ENCODE measurements at places on chromosomes 11 and 22.
A peak's percentile ranks its signal among the peaks of the same experiment; 100 is the strongest.

DNA sequence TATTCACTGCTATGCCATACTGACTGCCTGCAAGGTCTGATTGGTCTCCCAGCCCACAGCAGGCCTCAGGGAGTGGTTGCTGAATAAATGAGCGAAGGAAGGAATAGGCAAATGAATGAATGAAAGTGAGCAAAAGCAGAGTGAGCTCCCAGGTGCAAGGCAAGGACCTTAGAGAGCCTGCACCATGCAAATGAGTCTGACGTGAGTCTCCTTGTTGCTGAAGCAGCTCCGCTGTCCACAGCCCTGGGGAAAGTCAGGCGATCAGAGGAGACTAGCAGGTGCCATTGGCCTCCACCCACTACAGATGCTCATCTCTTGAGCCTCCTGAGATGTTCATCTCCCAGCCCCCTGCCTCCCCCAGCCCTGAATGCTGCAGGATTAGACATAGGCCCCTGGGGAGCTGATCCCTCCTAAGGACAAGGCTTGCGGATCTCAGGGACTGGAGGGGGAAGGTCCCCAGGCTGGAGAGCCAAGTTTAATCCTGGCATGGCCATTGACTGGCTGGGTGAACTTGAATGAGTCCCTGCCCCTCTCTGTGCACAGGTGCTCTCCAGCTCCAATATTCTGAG is 22.1 kb downstream of the GDPD5 start:
- DNase-seq, result no peak

DNA sequence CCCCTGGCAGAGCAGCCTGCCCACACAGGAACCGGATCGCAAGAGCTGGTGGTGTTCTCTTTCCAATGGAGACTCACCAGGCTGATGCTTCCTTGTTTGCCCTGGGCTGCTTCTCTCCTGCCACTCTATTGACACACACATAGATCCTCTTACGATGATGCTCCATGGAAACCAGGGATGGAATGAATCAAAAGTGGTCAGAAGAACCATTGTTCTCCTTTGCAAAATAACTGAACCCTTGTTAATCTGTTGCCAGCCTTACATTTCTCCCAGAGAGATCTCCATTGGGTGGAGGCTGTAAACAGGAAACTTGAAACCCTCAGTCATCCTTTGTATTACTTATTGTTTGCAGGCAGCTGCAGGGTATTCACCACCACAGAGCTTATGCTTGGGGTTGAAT is 24.6 kb upstream of the LDLRAD3 start:
- DNase-seq, result no peak

DNA sequence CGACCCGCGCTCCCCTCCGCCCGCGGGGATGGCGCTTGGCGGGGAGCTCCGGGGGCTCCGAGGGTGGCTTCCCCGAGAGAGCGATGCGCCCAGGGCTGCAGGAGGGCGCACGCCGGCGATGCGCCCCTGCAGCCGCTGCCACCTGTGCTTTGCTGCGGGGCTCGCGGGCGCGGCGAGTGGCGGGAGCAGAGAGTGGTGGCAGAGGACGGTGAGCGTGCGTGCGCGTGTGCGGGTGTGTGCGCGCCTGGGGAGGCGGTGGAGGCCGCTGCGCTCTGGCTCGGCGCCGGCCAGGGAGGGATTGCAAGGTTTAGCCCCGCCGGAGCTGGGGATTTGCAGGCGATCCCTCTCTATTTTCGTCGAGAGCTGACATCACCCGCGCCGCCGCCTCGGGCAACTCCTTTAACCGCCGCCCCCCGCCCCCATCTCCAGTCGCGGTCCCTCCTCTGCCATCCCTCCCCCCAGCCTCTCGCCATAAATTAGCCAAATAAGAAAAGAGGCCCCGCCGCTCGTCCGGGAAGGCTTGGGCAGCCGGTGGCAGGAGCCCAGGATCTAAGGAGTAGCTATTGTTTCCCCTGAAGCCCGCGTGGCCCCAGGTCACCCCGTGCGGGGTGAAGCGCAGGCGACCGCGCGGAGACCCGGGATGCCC is at the start of gene SLC1A2:
TSS of gene SLC1A2 (minus strand) at position 375 of the 646 bp plus-strand sequence. CDS start 592 bp downstream, outside the sequence.
- DNase-seq, result peak; percentile 60

DNA sequence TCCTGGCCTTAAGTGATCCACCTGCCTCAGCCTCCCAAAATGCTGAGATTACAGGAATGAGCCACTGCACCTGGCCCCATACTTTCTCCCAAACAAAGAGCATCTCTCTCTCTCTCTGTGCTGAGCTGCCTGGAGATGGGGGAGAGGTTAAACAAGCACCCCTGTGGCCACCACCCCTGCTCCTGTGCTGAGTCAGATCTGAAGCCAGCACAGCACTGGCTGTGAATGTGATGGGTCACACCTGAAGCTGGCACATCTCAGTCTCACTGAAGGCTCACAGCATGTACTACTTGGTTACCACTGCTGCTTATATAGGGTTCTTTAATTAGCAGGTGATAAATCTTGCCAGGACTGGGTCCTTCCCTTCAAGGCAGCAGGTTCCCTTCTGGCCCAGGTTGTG is 10.8 kb upstream of the WEE1 start:
- no peak for DNase-seq

DNA sequence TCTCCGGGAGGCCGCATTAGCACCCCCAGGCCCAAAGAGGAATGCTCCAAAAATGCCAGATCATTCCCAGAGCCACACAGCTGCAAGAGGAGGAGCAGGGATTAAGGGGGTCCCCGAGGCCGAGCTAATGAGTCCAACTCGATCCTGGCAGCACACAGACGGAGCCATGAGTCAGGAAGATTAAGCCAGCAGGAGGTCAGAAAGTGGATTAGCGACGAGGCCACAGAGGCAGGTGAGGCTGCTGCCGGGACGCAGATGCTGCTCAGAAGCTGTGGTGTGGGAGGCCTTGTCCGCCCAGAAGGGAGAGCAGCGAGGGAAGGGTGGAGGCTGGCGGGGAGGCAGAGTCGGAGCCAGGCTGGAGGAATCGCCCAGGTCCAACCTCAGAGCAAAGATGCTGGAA is 120.5 kb downstream of the SHANK2 start:
- DNase-seq, result no peak

DNA sequence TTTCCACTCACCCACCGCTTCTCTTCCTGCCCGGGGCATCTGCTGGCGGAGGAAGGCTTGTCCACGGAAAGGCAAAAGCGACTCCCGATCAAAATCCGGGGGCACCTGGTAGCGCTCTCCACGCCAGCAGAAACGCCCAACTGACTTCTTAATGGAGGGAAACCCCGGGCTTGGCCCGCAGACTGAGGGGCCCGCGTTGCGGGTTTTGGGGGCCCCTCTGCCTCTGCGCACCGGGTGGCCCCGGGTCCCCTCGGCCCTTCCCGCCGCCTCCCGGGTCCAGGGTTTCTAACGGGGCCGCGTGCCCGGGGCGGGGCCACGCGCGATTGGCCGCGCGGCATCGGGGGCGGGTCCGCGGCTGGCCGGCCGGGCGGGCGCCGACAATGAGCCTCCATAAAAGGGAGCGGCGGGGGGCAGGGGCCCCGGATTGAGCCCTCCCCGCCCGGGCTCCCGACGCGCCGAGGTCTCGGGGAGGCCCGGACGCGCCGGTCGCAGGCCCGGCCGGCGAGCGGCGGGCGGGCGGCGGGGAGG is at the start of gene SPINDOC:
TSS of gene SPINDOC (plus strand) at position 422 of the 528 bp plus-strand sequence. CDS start 231 bp downstream, outside the sequence.
- DNase-seq, result peak; percentile 80

- no peak for DNase-seq
Measured at GRCh38 chr11:16890442-16890841, 123.8 kb downstream of the PLEKHA7 start.

DNA sequence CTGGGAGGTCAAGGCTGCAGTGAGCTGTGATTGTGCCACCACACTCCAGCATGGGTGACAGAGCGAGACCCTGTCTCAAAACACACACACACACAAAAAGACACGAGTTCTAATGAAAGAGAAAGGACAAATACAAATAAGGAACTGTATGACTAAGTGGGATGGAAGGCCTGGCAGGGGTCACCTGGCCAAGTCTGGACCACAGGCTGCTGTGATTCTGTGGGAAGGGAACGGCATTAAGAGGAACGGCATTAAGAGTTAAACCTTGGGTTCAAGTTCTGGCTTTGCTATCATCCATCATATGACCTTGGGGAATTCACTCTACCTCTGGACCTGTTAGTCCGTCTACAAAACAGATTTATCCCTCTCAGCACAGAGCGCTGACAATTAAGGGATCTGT is 47.7 kb downstream of the LRFN4 start:
- DNase-seq, result no peak

DNA sequence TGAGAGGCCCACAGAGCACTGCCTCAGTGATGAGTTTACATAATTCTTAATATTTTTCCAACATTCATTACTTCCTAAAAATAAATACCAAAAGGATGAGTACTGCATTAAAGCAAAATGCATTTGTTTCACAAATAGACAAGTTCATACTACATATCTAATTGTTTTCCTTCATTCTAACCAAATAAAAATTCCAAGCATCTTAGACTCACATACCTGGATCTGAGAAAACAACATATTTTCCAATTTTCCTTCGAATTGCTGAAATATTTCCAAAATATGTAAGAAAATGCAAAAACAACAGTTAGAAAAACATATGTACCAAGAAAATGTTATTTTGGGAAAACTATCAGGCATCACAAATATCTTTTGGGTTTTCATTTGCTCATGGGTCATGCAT is 127.9 kb upstream of the CEP126 start:
- peak; percentile 5 for DNase-seq

DNA sequence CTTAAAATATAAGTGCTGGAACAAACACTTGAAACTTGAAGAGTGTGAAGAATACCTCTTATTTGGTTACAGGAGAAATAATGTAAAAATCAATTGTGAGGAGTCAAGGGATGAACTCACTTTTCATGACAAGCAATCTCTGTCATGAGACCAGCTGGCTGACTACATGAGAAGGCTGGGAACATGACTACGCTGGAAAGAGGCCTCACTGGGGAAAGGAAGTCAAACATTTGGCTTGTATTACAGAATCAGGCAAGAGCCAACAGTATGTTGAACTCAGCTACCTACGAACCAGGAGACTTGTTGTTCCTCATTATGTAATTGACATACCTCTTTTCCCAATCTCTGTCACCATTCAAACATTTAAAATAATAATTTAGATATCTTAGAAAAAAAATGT is 14.4 kb downstream of the DCDC1 start:
- DNase-seq, result no peak

DNA sequence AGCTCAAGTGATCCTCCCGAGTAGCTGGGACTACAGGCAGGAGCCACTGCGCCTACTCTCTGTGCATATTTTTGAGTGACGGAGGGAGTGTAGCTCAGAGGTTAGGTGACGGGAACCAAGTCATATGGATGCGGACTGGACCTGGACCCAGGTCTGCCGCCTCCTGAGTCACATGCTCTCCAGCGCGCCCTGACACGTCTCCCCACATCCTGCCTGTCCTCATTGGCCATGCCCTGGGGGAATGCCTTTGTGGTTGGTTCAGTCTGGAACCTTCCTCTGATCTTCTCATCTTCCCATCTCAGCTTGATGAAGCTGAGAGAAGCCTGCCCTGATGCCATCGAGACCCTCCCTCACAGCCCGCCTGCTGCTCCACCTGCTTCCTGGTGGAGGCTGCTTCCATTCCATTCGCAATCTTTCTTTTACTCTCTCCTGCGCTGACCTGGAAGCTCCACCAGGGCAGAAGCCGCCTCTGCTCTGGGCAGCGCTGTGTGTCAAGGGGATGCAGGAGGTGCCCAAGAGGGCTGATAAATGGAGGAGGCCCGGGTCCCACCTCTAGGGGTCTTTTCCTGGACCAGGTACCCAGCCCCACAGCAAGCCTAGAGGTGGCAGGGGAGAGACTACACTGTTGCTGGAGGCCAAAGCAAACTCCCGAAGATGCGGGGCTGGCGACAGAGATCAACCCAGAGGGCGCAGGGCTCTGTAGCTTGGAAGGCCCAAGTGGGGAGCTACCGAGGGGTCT is 13.9 kb upstream of the BAIAP2L2 start:
- no peak for DNase-seq

DNA sequence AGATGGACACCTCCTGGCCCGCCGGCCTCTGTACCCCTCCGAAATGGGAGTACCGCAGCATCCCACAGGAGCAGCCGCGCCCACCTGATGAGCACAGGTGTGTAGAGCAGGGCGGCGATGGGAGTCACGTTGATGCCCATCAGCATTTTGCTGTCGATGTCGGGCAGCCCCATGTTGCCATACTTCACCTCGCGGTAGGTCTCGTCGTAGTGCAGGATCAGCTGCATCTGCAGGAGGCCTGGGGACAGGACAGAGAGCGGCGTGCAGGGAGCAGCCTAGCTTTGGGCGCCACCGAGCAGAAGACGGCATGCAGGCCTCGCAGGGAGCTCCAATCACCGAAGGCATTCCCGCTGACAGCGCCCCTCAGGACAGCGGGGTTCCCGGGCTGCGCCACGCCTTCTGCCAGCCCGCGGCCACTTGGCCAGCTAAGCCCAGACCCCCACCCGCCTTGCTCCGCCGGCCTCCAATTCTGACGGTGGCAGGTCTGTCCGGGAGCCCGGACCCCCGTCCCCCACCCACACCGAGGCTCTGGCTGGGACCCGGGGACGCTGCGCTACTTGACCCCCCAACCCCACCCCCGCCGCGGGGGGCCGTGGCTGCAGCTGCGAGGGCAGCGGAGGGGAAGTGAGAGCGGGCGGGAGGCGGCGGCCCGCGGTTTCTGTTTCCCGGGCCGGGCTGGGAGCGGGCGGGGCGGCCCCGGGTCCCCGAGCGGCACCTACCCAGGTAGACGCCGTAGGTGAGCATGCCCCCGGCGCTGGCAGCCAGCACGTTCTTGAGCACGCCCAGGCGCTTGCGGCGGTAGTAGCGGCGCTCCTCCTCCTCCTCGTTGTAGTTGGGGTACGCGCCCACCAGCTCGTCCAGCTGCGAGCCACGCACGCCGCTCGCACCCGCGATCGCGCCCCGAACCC is 705 bp downstream of the UNC93B1 start:
- DNase-seq, result no peak

DNA sequence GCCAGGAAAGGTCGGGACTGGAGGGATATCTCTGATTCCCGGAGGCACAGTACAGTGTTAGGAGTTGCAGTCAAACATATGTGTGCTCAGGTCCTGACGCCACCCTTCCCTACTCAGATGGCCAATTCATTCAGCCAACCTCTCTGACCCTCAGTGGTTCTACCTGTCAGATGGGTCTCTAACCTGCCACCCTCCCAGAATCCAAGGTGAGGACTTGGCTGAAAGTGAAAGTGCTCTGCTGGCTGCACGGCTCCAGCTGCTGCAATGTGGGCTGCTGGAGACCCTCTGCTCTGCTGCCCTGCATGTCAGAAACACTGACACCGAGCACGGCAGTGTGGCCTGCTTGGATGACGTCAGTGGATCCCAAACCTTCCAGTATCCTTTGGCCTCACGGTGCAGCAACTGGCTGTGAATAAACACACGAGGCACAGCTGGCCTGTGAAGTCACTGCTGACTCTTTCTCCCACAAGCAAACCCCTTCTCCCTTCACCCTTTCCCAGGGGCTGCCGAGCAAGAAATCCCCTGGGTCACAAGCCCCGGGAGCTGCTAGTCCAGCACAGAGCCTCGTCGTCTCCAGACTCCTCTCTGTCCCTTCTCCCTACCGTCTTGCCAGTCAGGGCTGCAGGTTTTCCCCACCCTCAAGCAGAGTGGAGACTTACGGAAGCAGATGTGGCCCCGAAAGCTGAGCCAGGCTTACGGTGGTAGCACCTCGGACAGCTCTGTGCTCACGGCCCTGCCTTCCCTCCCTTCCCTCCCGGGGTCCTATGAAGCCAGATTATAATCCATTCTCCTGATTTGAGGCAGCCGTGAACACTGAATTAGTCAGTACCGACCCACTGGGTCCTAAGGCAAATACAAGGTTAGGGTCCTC is 24.3 kb downstream of the KIAA0930 start:
- peak; percentile 36 for DNase-seq

All from fibroblast of skin of right biceps (primary cell).